ENCODE measurements at places on chromosomes 3 and 15.

- DNase-seq: no peak
Measured at GRCh38 chr15:85692873-85693272, 101.9 kb downstream of the KLHL25 start.

- no peak for DNase-seq
Measured at GRCh38 chr15:32796856-32797255, 79.1 kb downstream of the GREM1 start.

- DNase-seq: no peak
Measured at GRCh38 chr3:38313263-38313662, 31.2 kb downstream of the SLC22A14 start.

DNA sequence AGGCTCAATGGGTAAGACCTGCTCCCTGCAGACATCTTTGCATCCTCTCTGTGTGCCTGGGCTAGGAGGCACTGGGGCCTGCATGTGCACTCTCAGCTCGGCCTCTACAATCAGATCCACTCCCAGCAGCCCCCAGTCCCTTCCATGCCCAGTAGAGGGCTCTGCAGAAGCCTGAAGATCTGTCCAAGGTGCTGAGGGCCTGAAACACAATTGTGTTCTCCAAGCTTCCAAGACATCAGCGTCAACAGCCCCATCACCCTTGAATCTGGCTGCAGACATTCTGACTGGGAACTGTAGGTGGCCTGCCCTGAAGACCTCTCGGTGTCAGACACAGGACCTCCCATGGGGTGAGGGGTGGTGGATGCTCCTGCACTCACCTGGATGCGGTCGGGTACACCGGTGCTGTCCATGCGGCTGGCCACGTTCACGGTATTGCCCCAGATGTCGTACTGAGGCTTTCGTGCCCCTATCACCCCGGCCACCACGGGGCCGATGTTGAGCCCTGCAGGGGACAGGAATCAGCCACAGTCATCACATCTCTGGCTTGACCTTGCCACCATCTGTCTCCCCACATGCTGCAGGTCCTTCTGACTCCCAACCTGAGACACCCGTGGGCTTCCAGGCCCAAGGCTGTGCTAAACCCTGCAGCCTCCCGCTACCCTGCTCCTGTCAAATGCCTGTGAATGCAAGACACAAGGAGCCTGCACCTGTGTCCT is 84.7 kb downstream of the SEC22A start:
- no peak for DNase-seq

DNA sequence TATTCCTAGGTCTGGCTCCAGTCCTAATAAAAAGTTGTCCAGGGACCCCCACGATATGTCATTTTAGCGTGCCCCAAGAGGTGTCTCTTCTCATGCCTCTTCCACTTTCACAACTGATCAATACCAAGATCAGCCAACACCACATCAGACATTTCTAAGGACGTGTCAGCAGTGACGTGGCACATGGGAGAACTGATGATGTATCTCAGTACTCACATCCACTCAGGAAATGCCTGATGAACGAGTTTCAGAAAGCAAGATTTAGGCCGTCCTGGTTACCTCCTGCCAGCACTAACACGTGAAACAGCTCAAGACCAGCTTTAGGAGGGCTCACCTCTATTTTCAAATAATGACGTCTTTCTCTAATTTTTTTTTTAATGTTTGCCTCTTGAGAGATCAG is 19.6 kb downstream of the VGLL4 start:
- DNase-seq: no peak

Data from stromal cell of bone marrow (primary cell).